ENCODE measurements at places on chromosomes 5 and 9.

DNA sequence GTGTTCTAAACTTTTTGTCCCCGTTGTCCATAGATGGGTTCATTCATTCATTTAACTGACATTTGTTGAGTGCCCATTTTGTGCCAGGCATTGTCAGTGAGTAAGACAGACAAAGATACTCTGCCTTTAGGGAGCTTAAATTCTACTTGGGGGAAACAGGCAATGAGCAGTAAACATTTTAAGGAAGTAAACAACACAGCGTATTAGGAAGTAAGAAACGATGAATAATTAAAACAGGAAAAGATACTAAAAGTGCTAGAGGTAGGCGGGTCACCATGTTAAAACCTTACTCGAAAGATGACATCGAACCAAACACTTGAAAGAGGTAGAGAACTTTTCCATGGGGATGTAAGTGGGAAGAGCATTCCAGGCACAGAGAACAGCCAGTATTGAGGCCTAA is 5.5 kb upstream of the MAML1 start:
- peaks cover 68% of the 10 kb centered on the region for H3K36me3 ChIP-seq
- peak overlapping the region; percentile 32 for H3K27ac ChIP-seq
- no peak for ATAC-seq

DNA sequence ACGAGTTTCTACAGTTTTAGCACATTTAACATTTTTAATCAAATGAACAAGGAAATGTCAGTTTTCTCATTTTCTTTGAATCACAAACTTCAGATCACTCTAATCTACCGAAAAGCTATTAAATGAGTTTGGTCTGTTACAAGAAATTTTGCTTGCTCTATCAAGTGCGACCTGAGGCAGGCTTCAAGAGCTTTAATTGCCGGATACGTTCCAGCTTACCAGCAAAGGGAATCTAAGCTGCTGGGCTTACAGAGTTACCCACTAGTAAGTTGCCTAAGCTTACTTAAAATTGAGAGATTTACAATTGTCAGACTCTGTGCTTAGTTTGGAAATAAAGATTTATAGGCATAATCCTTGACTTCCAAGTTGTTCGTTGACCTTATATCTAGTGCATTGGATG is 10.6 kb downstream of the SCGB3A1 start:
- ATAC-seq, result no peak
- no peak overlapping the region for H3K27ac ChIP-seq
- no peaks in the 10 kb centered on the region for H3K27me3 ChIP-seq
- no peak overlapping the region for H3K4me3 ChIP-seq
- H3K36me3 ChIP-seq, result peaks cover 30% of the 10 kb centered on the region
- H3K4me1 ChIP-seq, result no peaks in the 10 kb centered on the region

DNA sequence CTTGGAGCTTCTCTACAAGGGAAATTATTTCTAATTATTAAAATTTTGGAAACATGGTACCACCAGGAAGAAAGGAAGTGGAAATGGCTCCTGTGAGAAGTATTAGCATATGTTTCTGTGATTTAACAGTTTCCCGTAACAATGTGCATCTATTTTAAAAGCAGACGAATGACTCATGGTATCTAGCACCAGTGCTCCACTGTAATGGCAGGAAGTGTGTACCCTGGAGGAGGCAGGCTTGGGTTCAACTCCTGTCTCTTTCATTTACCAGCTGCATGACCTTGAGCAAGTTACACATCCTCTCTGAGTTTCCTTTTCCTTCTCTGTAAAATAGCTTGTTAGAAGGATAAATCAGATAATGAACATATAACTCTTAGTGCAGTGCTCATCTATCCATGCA is 41.0 kb upstream of the ANGPTL2 start:
- no peak overlapping the region for H3K4me3 ChIP-seq
- H3K36me3 ChIP-seq, result no peaks in the 10 kb centered on the region
- no peaks in the 10 kb centered on the region for H3K27me3 ChIP-seq
- H3K27ac ChIP-seq, result no peak overlapping the region
- H3K4me1 ChIP-seq, result peaks cover 50% of the 10 kb centered on the region
- no peak for ATAC-seq

DNA sequence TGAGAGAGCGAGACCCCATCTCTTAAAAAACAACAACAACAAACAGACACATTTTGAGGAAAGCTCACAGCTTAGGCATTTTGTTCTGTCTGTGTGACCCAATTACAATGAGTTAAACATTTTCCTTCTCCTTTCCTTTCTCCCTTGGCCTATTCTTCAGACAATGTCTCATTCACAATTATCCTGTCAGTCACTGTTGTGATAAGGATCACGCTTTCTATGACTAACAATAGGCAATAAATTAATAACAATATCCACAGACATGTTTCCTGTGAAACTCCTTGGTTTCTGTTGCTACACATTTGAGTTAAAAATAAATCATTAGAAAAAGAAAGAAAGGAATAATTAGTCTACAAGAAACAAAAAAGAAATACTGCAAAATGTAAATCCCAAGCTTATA is 19.8 kb upstream of the CARTPT start:
- H3K4me3 ChIP-seq, result no peak overlapping the region
- H3K36me3 ChIP-seq, result no peaks in the 10 kb centered on the region

- H3K4me3 ChIP-seq, result no peak overlapping the region
- H3K27ac ChIP-seq, result no peak overlapping the region
- no peaks in the 10 kb centered on the region for H3K4me1 ChIP-seq
- ATAC-seq, result no peak
Observed at GRCh38 chr9:106726070-106726815, 136.7 kb upstream of the ZNF462 start.

DNA sequence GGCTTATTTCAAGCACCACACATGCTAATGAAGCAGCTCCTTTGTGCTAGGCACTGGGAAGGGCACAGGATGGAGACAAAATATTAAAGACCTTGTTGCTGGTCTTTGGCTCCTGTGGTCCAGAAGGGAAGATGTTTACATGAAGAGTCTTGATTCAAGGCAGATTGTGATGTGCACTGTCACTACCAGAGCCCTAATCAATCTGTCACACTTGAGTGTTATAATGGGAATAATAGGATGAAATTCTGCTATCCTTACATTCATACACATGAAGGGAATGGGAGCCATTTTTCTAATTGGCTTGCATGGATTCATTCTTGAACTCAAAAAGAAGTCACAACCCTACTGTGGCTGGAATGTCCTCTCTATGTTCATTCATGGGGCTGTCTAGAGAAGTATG is 203.0 kb downstream of the SEC61B start:
- no peak for ATAC-seq
- no peak overlapping the region for H3K27ac ChIP-seq
- H3K27me3 ChIP-seq, result peaks cover 8% of the 10 kb centered on the region

GRCh38 chr9:75265525-75265972 is 177.2 kb downstream of the OSTF1 start:
- peaks cover 10% of the 10 kb centered on the region for H3K36me3 ChIP-seq
- H3K27ac ChIP-seq, result no peak overlapping the region
- ATAC-seq, result no peak

DNA sequence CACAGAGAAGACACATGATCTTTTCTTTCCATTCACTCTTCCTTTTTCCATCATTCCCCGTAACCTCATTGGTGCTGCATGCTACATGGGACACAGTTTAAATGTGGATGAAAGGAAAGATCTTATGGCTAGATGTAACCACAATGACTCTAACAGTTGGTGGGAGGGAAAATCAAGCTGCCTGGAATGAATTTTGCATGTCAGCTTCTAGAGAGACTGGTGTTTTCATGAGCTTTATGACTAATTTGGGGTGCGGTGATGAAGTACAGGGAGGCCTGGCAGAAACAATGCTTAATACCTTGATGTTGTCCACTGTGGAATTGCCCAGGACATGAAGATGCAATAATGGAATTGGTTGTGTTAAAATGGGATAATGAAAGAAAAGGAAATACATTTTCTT is 55.9 kb upstream of the MYO10 start:
- no peak overlapping the region for H3K4me3 ChIP-seq
- no peak overlapping the region for H3K27ac ChIP-seq
- no peaks in the 10 kb centered on the region for H3K36me3 ChIP-seq
- no peaks in the 10 kb centered on the region for H3K4me1 ChIP-seq
- no peak for ATAC-seq

- no peaks in the 10 kb centered on the region for H3K36me3 ChIP-seq
- no peak overlapping the region for H3K27ac ChIP-seq
- no peak for ATAC-seq
- no peak overlapping the region for H3K4me3 ChIP-seq
- no peaks in the 10 kb centered on the region for H3K4me1 ChIP-seq
Observed at GRCh38 chr9:82891321-82891720, 171.6 kb downstream of the RASEF start.

DNA sequence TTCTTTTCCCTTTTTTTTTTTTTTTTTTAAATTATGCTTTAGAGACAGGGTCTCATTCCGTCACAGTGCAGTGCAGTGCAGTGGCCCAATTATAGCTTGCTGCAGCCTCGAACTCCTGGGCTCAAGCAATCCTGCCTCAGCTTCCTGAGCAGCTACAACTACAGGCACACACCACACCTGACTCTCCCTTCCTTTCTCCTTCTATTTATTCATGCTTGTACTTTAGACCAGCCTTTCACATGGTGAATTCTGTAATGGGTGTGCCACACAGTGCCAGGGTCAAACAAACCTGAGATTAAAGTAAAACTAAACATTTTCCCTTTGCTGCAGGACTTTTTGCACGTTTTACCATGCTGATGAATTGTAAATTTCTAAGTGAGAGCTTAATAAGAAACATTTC is 8.0 kb downstream of the SH3RF2 start:
- no peak overlapping the region for H3K4me3 ChIP-seq
- H3K27me3 ChIP-seq, result no peaks in the 10 kb centered on the region
- H3K4me1 ChIP-seq, result no peaks in the 10 kb centered on the region
- ATAC-seq, result no peak
- no peak overlapping the region for H3K27ac ChIP-seq
- H3K36me3 ChIP-seq, result no peaks in the 10 kb centered on the region

GRCh38 chr9:105236261-105236660 is 8.2 kb upstream of the SLC44A1 start:
- H3K27ac ChIP-seq, result no peak overlapping the region
- no peaks in the 10 kb centered on the region for H3K36me3 ChIP-seq
- no peak overlapping the region for H3K4me3 ChIP-seq
